ENCODE measurements at places on chromosomes 2 and 18. TPM values are rescaled to one million over a fixed set of nuclear protein-coding genes. Genes with fewer than 3 reads are reported as not detected.

- no peak for DNase-seq
Measured at GRCh38 chr18:2396162-2396505, 175.2 kb downstream of the METTL4 start.

DNA sequence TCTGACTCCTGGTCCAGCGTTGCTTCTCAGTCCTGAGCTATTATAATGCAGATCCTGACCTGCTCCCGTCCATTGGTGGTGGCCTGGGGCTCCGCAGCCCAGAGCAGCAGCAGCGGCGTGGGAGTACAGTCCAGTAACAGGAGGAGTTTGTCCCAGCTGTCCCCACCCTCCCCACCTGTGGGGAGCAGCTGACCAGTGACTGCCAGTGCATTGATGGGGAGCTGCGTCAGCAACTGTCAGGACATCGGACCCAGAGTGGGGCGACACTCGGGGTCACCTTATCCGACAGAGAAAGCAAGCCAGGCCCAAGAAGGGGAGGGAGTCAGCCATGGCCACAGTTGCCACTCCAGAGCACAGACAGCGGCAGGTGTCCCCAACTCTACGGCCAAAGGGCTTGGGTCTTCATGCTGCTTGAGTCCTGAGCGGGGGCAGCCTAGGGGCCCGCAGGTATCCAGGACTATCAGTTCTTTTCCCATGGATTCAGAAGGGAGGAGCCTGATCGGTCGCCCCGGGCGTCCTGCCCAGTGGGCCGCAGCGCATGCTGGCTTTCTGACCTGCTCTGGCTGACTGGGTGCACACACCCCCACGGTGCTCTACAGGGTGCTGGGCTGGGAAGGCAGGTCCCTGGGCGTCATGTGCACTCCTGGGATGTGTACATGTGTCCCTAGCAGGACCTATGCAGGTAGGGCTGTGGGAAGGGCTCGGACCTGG, 29.7 kb downstream of the DNMT3A start:
- no peak for DNase-seq

- no peak for DNase-seq
Measured at GRCh38 chr2:148725564-148725963, 81.0 kb downstream of the EPC2 start.

DNA sequence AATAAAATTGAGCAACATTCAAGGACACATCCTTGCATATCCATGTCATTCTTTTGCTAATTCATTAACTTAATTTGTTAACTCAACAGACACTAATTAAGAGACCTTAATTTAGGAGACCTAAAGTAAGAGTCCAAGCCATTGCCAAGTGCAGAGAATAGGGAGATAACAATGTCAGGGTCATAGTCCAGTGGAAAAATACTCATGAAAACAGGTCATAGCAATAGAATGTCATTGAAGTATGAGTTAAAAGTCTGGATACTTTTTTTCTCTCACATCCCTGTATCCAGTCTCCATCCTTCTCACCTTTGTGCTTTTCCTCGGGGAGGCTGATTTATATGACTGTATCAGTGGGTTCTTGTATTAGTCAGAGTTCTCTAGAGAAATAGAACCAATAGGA, 26.6 kb upstream of the DPP4 start:
- no peak for DNase-seq

DNA sequence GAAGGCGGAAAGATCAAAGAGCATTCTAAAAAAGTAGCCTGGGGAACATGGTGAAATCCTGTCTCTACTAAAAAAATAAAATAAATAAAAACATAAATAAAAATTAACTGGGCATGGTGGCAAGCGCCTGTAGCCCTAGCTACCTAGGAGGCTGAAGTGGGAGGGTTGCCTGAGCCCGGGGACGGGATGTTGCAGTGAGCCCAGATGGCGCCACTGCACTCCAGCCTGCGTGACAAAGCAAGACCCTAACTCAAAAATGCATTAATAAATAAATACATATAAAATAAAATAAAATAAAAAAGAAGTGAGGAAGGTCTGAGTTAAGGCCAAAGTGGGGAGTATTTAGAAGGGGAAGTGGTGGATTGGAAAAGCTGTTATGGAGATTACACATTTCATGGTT, 1.3 kb upstream of the PSMD14 start:
- DNase-seq, result no peak

DNA sequence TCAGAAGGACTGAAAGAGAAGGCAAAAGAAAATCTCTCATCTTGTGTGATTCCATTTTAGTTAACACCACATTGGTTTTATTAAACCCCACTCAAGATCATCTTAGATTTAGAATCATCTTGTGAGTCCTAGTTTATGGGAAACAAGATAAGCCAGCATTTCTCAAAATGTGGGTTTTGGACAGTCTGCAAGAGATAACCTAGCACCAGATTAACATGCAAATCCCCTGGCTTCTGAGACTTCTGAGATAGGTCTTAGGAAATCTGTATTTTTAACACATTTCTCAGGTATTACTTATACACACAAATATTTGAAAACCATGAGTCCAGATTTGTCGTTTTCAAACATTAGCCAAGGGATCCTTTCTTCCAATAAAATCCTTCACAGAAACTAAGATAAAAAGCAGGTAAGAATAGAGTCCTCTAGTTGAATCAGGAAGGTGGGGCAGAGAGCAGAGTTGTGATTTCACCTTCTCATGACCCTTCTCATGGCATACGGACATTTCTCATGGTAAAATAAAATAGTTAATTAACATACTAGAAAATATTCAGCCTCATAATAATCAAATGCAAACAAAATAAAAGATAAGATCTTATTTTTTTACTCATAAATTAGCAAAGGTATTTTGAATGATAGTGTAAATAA, 287.2 kb upstream of the FN1 start:
- DNase-seq, result no peak

TNFRSF11A gene
- total RNA-seq, result 3.9 TPM

FZD7 gene
- 37.1 TPM for total RNA-seq
